Activated naive CD8-positive, alpha-beta T cell treated with anti-CD3 and anti-CD28 coated beads for 36 hours (primary cell): ENCODE measurements at places on chromosomes 3 and 15.
A peak's percentile ranks its signal among the peaks of the same experiment; 100 is the strongest.

DNA sequence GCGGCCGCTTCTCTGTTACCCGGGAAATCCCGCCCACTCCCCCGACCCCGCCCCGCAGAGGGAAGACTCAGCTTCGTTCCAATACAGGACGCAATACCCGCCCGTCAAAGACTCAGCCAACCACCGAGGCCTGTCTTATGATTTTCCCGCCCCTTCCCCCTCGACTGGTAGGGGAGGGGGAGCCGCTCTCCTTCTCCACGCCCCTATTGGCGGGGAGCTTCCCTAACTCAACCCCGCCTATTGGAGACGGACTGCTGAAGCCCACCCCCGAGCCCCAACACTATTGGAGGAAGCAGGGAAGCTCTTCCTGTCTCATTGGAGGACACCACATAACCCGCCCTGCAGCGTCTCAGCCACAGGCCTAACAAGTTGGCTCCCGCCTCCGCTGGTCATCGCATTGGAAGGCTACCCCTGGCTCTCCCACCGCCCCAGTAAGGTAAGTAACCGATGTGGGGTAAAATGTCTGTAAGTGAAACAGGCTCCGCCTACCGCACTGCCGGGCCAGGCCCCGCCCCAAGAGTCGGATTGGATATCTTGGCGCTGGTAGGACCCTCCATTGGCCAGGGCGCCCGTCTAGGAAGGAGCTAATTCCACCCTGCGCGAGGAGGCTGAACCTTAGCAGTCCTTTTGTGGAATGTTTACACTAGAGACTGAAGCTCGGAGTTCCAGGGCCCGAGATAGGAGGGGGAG, at the start of gene SIN3A:
SIN3A (minus strand) TSS at position 17 of the 690 bp plus-strand sequence. CDS start 21,315 bp downstream, outside the sequence.
- DNase-seq: peak; percentile 96

GRCh38 chr3:27160146-27160545, 209.0 kb downstream of the NEK10 start:
- no peak for DNase-seq

DNA sequence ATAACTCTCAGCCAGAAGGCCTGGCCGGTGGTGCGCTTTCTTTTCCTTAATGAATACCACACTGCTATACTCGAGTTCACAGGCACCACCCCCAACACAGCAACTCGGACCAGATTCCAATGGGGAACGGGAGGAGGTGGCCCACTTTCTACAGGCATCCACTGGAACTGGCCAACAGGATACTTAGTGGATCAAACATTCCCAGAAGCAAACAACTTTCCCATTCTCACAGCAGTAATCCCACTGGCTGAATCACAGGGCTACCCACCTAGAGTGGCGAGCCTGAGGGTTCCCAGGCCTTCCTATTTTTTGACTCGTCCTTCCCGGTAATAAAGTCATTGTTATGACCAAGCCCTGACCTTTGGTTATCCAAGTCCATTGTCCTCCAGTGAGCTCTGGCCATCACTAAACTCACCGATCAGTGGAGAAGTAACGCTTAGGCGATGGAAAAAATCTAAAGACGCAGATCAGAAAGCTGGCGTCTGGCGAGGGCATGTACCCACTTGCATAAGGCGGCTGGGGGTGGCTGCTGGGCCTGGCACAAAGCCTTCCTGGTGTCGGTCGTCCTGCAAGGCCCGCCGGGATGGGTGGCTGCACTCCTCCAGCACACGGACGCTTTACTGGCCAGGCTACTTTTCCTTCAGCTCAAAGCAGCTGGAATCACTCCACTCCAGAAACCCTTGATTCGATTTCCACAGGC, 1.2 kb downstream of the EOGT start:
- no peak for DNase-seq

DNA sequence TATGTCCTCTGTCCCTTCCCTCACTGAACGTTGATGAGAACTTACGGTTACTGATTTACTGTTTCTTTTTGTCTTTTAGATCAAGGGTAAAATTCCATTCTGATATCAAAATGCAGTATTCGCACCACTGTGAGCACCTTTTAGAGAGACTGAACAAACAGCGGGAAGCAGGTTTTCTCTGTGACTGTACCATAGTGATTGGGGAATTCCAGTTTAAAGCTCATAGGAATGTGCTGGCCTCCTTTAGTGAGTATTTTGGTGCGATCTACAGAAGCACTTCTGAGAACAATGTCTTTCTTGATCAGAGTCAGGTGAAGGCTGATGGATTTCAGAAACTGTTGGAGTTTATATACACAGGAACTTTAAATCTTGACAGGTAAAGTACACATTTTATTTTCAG, 990 bp downstream of the MYNN start:
- no peak for DNase-seq

GRCh38 chr3:112460519-112461195, 38.6 kb downstream of the BTLA start:
- DNase-seq: no peak

GRCh38 chr15:100900795-100901169, 18.4 kb upstream of the LRRK1 start:
- DNase-seq: no peak
